ENCODE measurements at places on chromosomes 16 and 17. TPM values are rescaled to one million over a fixed set of nuclear protein-coding genes. Genes with fewer than 3 reads are reported as not detected.

TBC1D3 gene
- not detected for total RNA-seq

DHODH gene
- total RNA-seq = 3.7 TPM

CORO1A gene
- total RNA-seq = 2.7 TPM

EVPL gene
- not detected for total RNA-seq

GCGR gene
- not detected for total RNA-seq

RAB37 gene
- total RNA-seq = 0.27 TPM

GRB7 gene
- not detected for total RNA-seq

SCNN1B gene
- under 0.01 TPM for total RNA-seq

SLFN14 gene
- total RNA-seq = not detected

CRYBA1 gene
- total RNA-seq = not detected
